T-cell (primary cell): ENCODE measurements at places on chromosomes 2 and 18. TPM values are rescaled to one million over a fixed set of nuclear protein-coding genes. Genes with fewer than 3 reads are reported as not detected.

DNA sequence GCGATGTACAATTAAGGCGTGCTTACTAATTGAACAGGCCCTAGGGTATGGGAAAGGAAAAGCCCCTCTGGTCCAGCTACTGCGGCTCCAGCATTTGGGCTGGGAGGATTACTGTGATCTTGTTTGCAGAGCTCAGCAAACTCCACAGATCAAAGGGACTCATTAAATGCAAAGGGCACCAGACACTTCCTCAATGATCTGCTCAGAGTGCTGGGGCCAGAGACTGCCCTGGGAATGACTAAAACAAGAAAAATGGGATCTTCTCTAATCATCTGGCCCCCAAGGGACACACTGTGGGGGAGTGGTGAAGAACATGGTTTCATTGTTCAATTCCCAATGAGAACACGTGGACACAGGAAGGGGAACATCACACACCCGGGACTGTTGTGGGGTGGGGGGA is 85.0 kb downstream of the MARCHF4 start:
- H3K4me1 ChIP-seq, result no peaks in the 10 kb centered on the region
- H3K4me3 ChIP-seq, result no peak overlapping the region
- H3K27ac ChIP-seq, result no peak overlapping the region
- DNase-seq, result no peak
- no peaks in the 10 kb centered on the region for H3K36me3 ChIP-seq
- no peaks in the 10 kb centered on the region for H3K27me3 ChIP-seq

GRCh38 chr2:68537809-68538208 is 70.4 kb downstream of the APLF start:
- no peaks in the 10 kb centered on the region for H3K27me3 ChIP-seq
- no peaks in the 10 kb centered on the region for H3K4me1 ChIP-seq
- no peak for DNase-seq

DNA sequence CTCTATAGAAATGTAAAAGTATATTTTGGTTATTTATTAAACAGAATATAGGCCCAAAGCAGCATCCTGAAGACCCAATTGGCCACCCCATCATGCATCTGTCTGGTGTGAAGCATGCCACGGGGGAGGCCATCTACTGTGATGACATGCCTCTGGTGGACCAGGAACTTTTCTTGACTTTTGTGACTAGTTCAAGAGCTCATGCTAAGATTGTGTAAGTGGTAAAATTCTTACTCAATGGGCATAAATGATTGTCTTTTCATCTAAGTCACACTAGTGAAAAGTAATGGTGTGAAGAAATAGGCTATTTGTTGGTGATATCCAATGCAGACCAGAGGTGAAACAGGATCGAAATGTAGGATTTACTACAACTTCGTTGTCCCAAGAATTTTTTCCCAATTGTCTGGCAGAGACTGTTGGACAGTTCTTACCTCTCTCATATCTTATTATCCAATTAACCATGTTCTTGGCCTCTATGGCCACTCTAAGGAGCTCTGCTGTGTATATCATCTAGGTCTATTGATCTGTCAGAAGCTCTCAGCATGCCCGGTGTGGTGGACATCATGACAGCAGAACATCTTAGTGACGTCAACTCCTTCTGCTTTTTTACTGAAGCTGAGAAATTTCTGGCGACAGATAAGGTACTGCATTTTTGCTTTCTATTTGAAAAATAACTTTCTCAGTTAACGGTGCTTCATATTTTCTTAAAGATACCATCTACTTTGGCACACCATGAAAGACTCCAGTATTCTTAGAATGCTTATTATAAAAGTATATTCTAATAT is 35.0 kb downstream of the AOX1 start:
- no peak for DNase-seq
- no peak overlapping the region for H3K4me3 ChIP-seq
- H3K27me3 ChIP-seq, result no peaks in the 10 kb centered on the region
- H3K27ac ChIP-seq, result no peak overlapping the region
- no peaks in the 10 kb centered on the region for H3K4me1 ChIP-seq
- no peaks in the 10 kb centered on the region for H3K36me3 ChIP-seq

DNA sequence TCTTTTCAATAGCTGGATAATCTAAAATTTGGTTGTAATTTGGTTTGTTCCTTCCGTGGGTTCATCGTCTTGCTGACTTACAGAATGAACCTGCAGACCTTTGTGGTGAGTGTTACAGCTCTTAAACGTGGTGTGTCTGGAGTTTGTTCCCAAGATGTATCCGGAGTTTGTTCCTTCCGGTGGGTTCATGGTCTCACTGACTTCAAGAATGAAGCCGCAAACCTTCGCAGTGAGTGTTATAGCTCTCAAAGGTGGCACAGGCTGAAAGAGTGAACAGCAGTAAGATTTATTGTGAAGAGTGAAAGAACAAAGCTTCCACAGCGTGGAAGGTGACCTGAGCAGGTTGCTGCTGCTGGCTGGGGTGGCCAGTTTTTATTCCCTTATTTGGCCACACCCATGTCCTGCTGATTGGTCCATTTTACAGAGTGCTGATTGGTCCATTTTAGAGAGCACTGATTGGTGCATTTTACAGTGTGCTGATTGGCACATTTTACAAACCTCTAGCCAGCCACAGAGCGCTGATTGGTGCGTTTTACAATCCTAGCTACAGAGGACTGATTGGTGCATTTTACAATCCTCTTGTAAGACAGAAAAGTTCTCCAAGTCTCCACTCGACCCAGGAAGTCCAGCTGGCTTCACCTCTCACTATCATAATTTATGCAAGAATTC is 16.6 kb downstream of the RALB start:
- H3K27ac ChIP-seq, result no peak overlapping the region
- H3K27me3 ChIP-seq, result no peaks in the 10 kb centered on the region
- H3K4me1 ChIP-seq, result no peaks in the 10 kb centered on the region
- no peaks in the 10 kb centered on the region for H3K36me3 ChIP-seq

The ACVR1C gene
- 5.6 TPM for total RNA-seq
